SJCRH30 (cell line): ENCODE measurements at places on chromosomes 3 and 15. TPM values are rescaled to one million over a fixed set of nuclear protein-coding genes. Genes with fewer than 3 reads are reported as not detected.

- no peak for DNase-seq
Observed at GRCh38 chr15:58584789-58585461, 153.1 kb downstream of the LIPC start.

- DNase-seq: no peak
Observed at GRCh38 chr3:108862865-108863798, 40.5 kb downstream of the TRAT1 start.

- no peak for DNase-seq
Observed at GRCh38 chr15:41790756-41791546, 16.7 kb downstream of the MAPKBP1 start.

GRCh38 chr3:5898106-5898505 lies 710.6 kb downstream of the EDEM1 start:
- DNase-seq: no peak

DNA sequence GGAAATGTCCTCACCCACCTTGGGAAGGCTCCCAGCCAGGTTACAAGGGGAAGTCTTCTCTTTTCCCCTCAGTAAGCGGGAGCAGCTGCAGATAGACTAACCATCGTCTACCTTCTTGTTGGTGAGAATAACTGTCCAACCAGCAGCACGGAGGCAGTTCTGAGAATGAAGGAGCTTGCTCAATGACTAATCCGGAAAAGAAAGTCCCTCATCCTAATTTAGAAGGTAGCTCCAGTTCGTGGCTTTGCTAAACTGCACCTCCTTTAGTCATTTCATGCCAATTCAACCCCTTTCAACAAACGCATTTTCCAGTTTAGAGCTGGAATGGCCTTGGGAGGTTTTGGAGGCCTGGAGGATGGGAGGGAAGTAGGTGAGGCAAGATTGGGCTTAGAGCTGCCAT lies 527.4 kb upstream of the PROK2 start:
- DNase-seq: no peak

DNA sequence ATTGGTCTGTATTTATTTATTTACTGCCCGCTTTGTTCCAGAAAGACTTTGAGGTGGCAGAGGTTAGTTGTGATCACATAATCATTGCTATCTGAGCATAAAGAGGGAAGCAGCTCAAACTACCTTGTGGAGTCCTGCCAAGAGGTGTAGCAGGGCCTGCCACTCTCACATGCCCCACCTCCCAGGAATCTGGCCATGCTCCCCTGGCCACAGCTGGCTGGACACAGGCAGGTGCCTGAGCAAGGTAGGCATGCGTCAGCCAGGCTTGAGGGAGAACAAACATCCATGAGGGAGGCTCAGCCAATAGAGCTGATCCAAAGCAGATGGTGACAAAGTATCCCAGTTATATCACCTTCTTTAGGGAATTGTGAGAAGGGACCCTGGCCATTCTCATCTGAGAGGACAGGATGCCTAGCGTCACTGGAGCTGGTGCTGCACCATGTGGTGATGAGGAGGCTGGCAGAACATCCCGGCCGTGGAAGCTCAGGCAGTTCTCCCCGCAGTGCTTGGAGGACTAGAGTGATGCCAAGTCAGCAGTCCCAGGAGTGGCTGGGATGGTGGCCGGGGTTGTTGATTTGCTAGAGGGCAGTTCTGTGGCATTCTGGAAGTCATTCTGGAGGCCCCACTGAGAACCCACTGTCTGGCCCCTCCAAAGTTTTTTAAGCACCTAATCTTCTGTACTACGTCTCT lies 6.8 kb upstream of the POLG start:
- no peak for DNase-seq

GRCh38 chr15:65264863-65265430 lies 21.7 kb downstream of the PARP16 start:
- DNase-seq: no peak

GRCh38 chr3:12371525-12372140 lies 82.8 kb downstream of the PPARG start:
- DNase-seq: no peak

DNA sequence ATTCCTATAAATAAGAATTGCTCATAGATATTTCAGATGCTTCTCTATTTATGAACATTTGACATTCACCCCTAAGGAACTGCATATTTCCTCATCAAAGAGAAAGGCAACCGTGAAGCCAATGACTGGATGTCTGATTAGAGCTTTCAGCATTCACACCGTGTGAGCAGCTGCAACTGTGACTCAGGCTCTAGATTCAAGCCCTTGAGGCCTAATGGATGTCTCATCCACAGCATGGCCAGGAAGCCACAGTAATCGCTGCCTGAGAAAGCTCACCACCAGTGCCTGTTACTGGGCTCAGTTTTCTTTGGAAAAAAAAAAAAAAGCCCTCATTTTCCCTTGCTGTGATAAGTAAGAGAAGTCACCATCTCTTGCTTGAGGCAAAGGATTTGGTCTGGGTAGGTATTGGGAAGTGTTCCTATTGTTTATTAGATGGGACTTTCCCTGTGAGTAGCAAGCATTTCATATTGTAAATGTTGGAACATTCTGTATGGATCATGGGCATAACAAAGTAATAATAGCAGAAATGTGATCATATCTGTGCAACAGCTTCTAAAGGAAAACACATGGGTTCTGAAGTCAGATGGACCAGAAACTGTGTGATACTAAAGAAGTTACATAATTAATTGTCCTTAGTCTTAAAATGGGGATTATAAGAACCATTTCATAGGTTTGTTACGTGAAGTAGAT lies 783.7 kb downstream of the AGBL1 start:
- peak; percentile 61 for DNase-seq

- DNase-seq: no peak
Observed at GRCh38 chr3:67518236-67518635, 136.2 kb downstream of the SUCLG2 start.

DNA sequence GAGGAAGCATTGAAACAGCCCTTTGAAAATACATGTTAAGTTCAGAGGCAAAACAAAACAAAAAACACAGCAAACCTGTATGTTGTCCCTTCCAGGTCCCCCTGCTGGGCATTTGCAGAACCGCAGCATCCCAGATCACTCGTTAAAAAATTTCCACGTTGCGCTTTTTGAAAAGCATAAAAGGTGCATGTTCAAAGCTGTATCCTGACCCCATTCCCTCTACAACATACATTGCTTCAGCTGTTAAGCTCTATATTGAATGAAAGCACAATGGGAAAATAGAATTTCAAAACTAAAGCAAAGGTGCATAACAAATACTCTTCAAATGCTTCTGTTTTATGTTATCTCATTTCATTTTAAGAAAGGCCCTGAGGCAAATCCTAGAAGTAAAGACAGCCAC lies 328.3 kb downstream of the THSD4 start:
- peak; percentile 79 for DNase-seq

- DNase-seq: no peak
Observed at GRCh38 chr3:78338405-78338804, 1298.5 kb downstream of the ROBO2 start.

DNA sequence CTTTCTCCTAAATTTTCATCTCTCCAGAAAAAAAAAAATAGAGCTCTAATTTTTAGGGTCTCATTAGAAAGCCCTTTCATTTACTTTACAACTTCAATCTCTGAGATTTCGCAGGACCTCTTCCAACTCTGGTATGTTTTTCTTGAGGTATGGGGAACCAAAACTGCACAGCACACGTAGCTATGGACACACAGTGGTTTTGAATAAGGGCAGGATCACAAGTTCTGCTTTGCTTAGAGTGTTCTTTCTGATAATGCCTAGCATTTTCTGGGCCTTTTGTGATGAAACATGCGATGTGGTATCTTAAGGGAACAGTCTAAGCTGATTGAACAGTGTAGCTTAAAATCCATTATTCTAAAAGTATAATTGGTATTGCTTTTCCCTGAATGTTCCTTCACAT lies 25.3 kb downstream of the ZNF592 start:
- DNase-seq: no peak

DNA sequence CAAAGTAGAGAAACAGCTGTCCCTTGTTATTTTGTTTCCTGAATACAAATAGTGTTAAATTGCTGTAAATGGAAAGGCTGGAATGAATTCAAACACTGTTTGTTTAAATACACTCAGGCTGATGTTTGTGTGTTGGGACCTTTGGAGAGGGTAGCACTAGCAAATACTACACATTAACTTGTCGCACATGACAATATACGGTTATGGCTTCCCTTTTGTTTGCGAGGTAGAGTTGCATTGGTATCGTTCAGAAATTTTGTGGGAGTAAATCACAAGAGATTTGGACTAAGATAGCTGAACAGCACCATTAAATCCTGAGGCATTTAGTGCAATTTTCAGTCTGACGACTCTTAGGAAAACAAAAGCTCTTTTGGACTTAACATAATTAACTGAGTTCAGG lies 213.0 kb upstream of the ROBO2 start:
- DNase-seq: peak; percentile 1

Gene TP63
- total RNA-seq: 0.71 and 1.1 TPM in 2 replicates

Gene ISLR2
- total RNA-seq: 0.30 TPM in 1 of 2 replicates, not detected in the other

Gene CLDN16
- total RNA-seq: not detected in 2 replicates

Gene CCR2
- not detected in 2 replicates for total RNA-seq

Gene SYNPR
- not detected in 2 replicates for total RNA-seq

Gene LRRC31
- not detected in 2 replicates for total RNA-seq
